Naive B cell (primary cell): ENCODE measurements at places on chromosomes 4 and X.

DNA sequence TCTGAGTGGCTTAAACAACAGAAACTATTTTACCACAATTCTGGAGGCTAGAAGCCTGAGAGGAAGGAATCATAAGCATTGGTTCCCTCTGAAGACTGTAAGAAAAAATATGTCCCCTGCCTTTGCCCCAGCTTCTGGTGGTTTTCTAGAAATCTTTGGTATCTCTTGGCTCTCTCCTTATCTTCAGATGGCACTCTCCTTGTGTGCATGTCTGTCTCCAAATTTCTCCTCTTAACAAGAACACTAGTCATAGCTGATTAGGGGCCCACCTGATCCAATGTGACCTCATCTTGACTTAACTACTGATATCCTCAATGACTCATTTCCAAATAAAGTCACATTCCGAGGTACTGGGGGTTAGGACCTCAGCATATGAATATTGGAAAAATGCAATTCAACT is 635.0 kb upstream of the NR3C2 start:
- H3K36me3 ChIP-seq: no peaks in the 10 kb centered on the region
- DNase-seq: no peak
- H3K27me3 ChIP-seq: peaks cover 10% of the 10 kb centered on the region
- H3K4me1 ChIP-seq: no peaks in the 10 kb centered on the region
- H3K4me3 ChIP-seq: no peak overlapping the region
- H3K27ac ChIP-seq: no peak overlapping the region

DNA sequence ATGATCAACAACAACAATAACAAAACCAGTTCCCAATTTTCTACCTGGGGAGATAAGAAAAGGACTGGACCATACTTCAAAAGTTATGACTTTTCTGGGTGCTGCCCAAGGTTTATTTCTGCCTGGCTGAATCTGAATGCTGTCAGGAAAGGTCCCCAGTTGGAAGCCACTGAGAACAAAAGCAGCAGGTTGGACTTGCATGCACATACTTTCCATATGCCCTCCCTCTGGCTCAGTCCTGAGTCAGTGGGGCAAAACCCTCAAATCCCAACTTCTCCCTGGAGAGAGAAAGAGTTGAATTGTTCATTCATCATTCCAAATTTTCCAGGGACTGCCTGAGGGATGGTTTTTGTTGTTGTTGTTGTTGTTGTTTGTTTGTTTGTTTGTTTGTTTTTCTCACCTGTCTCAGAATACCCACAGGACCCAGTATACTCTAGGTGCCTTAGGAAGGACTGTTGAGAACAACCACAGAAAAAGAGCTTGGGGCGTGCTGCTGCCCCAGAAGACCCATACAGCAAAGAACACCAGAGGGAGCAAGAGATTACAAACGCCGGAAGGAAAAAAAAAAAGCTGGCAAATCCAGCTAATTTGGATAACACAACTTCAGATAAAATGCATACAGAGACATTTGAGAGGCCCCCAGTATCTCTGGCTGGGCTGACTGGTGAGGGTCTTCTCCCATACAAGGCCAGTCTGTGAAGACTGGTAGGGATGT is 138.9 kb upstream of the INPP4B start:
- H3K4me3 ChIP-seq: no peak overlapping the region
- H3K27ac ChIP-seq: no peak overlapping the region
- DNase-seq: no peak
- H3K27me3 ChIP-seq: peaks cover 4% of the 10 kb centered on the region
- H3K4me1 ChIP-seq: no peaks in the 10 kb centered on the region

- H3K4me3 ChIP-seq: no peak overlapping the region
- no peak for DNase-seq
Observed at GRCh38 chr4:77621254-77621653, 15.6 kb downstream of the CXCL13 start.

- H3K36me3 ChIP-seq: no peaks in the 10 kb centered on the region
- no peak overlapping the region for H3K4me3 ChIP-seq
- no peaks in the 10 kb centered on the region for H3K27me3 ChIP-seq
- no peak overlapping the region for H3K27ac ChIP-seq
Observed at GRCh38 chr4:3644849-3645627, 112.8 kb upstream of the LRPAP1 start.

GRCh38 chr4:135282676-135283075 is 1081.1 kb upstream of the PABPC4L start:
- H3K4me1 ChIP-seq: no peaks in the 10 kb centered on the region
- H3K4me3 ChIP-seq: no peak overlapping the region
- DNase-seq: no peak
- no peaks in the 10 kb centered on the region for H3K36me3 ChIP-seq
- no peak overlapping the region for H3K27ac ChIP-seq

DNA sequence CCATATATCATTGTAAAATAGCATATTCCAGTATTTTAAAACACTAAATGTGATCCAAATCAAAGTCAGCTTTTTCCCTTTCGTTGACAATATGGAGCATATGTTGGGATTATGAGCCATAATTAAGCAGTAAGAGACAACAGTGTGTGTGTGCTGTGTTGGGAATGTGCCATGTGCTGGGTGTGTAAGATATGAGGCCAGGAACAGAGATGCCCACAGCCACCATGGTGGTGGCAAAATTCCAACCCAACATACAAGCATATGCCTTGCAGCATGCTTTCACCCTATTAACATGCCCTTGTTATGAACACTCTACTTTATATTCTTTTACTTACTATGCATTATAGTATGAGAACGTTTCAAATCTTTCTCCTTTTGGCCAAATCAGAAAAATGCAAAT is 1560.4 kb upstream of the TENM3 start:
- H3K36me3 ChIP-seq: no peaks in the 10 kb centered on the region
- no peak overlapping the region for H3K4me3 ChIP-seq
- DNase-seq: no peak
- no peaks in the 10 kb centered on the region for H3K4me1 ChIP-seq
- H3K27me3 ChIP-seq: no peaks in the 10 kb centered on the region

DNA sequence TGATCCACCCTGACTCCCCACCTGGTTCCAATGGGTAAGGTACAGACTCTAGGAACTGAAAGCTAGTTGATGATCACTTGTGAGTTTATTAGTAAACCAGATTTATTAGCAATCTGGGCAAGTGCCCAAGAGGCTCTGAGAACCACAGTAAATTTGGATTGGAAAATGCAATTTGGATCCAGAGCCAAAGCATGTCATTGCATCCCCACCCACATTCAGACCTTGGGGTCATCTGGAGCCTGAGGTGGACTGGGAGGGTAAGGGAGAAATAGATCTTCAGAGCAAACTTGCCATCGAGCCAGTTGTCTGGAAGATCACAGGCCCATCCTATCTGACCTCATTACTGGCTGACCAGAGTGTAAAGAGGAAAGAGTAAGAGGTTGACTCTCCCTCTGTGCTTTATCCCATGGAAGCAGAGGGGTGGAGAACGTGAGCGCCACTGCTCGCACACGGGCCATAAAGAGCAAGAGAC is 78.7 kb upstream of the RASGEF1B start:
- peaks cover 8% of the 10 kb centered on the region for H3K36me3 ChIP-seq
- H3K4me1 ChIP-seq: peaks cover 12% of the 10 kb centered on the region
- no peak overlapping the region for H3K27ac ChIP-seq

- H3K4me1 ChIP-seq: no peaks in the 10 kb centered on the region
- no peak overlapping the region for H3K4me3 ChIP-seq
- no peaks in the 10 kb centered on the region for H3K27me3 ChIP-seq
Observed at GRCh38 chr4:91369116-91369515, 934.6 kb upstream of the GRID2 start.

GRCh38 chr4:184768296-184768695 is 34.4 kb upstream of the CENPU start:
- H3K27me3 ChIP-seq: no peaks in the 10 kb centered on the region
- H3K4me3 ChIP-seq: no peak overlapping the region
- peaks cover 18% of the 10 kb centered on the region for H3K36me3 ChIP-seq
- H3K4me1 ChIP-seq: no peaks in the 10 kb centered on the region
- no peak for DNase-seq

DNA sequence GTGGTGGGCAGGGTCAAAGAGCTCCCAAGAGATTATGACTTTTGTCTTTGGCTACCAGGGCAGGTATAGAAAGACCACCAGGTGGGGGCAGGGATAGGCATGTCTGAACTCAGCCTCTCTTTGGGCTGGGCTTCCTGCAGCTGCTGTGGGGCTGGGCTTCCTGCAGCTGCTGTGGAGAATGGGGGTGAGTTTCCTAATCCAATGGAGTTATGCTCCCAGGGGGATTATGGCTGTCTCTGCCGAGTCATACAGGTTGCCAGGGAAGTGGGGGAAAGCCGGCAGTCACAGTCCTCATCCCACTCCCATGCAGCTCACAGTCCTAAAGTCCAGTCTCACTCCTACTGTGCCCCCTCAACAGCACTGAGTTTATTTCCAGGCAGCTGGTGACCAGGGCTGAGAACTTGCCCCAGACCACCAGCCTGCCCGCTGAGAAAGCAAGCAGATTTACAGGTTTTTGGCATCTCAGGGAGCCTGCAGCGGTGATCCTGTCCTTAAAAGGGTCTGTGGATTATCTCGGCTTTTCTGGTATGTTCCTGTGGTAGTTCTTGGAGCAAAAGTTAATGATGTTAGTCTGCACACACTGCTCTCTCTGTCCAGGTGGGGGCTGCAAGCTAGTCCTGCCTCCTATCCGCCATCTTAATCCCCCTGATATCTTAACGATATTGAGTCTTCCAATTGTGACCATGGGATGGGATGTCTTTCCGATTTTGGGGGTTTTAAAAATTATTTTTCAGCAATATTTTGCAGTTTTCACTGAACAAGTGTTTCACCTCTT is 133.4 kb downstream of the RTL9 start:
- no peaks in the 10 kb centered on the region for H3K4me1 ChIP-seq
- H3K4me3 ChIP-seq: no peak overlapping the region
- no peak overlapping the region for H3K27ac ChIP-seq
- no peaks in the 10 kb centered on the region for H3K36me3 ChIP-seq
- no peaks in the 10 kb centered on the region for H3K27me3 ChIP-seq
- no peak for DNase-seq

GRCh38 chr4:98779088-98779487 is 120.7 kb upstream of the TSPAN5 start:
- H3K27me3 ChIP-seq: peaks cover 48% of the 10 kb centered on the region
- no peak for DNase-seq
- no peak overlapping the region for H3K4me3 ChIP-seq
- no peak overlapping the region for H3K27ac ChIP-seq
- H3K36me3 ChIP-seq: no peaks in the 10 kb centered on the region
- H3K4me1 ChIP-seq: no peaks in the 10 kb centered on the region

GRCh38 chr4:95231681-95232080 is 317.1 kb downstream of the UNC5C start:
- H3K27ac ChIP-seq: no peak overlapping the region
- H3K4me1 ChIP-seq: no peaks in the 10 kb centered on the region
- H3K27me3 ChIP-seq: no peaks in the 10 kb centered on the region
- H3K36me3 ChIP-seq: no peaks in the 10 kb centered on the region

DNA sequence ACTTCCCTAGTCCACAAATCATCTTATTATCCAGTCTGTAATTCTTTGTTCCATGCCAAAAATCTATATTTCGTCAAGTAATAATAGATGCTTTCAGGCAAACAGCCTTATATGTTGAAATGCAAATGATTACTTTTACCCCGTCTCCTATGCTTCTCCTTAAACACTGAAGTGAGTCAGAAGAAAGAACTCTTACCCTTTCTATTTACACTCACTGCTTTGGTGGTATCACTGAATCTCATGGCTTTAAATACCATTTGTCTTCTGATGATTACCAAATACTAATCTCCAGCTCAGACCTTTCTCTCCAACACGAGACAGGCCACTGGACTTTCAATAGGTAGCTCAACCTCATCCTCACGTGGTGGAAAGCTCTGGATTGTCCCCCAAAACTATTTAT is 558.1 kb downstream of the IL1RAPL1 start:
- no peaks in the 10 kb centered on the region for H3K36me3 ChIP-seq
- H3K27me3 ChIP-seq: no peaks in the 10 kb centered on the region
- DNase-seq: no peak
- no peaks in the 10 kb centered on the region for H3K4me1 ChIP-seq
- H3K27ac ChIP-seq: no peak overlapping the region

DNA sequence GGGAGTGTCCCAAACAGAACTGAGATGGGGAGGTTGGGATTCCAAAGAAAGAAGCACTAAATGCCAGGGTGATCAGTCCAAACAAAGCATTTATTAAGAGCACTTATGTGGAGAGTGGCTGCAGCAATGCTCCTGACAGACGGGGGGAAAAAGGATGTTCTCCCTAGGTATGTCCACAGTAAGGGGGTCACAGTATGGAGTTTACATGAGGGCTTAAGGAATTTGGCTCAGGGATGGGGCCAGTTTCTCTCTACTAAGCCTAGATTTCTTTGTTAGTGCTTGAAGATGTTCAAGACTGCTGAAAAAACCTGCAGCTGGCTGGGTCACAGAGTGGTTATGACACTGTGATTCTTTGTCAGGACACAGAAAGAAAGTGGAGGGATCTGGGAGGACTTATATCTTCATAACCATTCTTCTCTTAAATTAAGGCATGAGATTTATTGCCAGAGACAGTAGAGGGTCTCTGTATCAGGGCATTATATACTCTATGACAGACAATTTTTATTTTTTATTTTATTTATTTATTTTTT is 1468.0 kb downstream of the C4orf33 start:
- H3K4me1 ChIP-seq: no peaks in the 10 kb centered on the region
- DNase-seq: no peak
- no peaks in the 10 kb centered on the region for H3K36me3 ChIP-seq
- H3K4me3 ChIP-seq: no peak overlapping the region
- no peak overlapping the region for H3K27ac ChIP-seq
- no peaks in the 10 kb centered on the region for H3K27me3 ChIP-seq

DNA sequence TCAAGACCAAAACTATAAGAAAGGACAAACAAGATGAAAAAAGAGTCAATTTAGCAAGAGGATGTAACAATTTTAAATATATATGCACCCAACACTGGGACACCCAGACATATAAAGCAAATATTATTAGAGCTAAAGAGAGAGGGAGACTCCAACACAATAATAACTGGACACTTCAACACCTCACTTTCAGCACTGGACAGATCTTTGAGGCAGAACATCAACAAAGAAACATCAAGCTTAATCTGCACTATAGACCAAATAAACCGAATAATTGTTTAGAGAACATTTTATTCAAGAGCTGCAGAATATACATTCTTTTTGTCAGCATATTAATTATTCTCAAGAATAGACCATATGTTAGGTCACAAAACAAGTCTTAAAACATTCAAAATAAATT is 109.7 kb upstream of the TET2 start:
- no peaks in the 10 kb centered on the region for H3K36me3 ChIP-seq
- H3K4me3 ChIP-seq: no peak overlapping the region
- no peaks in the 10 kb centered on the region for H3K4me1 ChIP-seq
- peaks cover 3% of the 10 kb centered on the region for H3K27me3 ChIP-seq
- H3K27ac ChIP-seq: no peak overlapping the region
- DNase-seq: no peak

DNA sequence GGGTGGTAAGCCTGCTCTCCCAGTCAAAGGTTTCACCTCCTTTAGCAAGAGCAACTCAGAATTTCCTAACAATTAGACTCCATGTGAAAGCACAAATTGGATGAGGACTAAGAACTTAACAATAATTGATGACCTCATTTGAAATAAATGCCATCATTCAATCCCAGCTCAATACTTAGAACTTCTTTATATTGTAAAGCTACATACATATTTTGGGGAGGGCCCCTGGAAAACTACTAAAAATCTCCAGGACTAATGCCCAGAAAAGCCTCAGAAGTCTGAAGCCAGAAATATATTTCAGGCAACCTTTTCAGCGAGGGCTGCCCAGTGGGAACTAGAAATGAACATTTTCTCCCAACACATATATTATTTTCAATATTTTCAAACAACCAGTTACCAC is 38.1 kb downstream of the AMOT start:
- no peak overlapping the region for H3K4me3 ChIP-seq
- H3K36me3 ChIP-seq: peaks cover 15% of the 10 kb centered on the region
- no peaks in the 10 kb centered on the region for H3K27me3 ChIP-seq
- no peak overlapping the region for H3K27ac ChIP-seq
- no peaks in the 10 kb centered on the region for H3K4me1 ChIP-seq
- no peak for DNase-seq
